WTC11 (cell line): ENCODE measurements at places on chromosomes 3 and 15. TPM values are rescaled to one million over a fixed set of nuclear protein-coding genes. Genes with fewer than 3 reads are reported as not detected.

DNA sequence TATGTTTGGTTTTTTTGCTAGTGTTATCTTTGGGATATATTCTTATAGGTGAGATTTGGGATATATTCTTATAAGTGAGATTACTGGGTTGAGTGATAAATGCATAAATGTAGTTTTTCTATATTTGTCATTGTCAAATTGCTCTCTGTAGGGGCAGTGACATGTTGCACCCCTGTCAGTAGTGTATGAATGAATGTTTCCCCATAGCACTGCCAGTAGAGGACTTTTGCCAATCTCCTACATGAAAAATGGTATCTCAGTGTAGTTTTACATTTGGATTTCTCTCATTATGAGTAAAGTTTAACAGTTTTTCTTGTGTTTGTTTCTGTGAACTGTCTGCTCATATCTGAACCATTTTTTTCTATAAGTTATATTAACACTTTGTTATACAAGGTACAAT is 13.6 kb downstream of the U2SURP start:
- no peak for DNase-seq

- DNase-seq = no peak
Observed at GRCh38 chr3:43874731-43875130, 184.0 kb downstream of the ABHD5 start.

GRCh38 chr15:65366122-65366892 is 11.5 kb downstream of the IGDCC3 start:
- DNase-seq = no peak

DNA sequence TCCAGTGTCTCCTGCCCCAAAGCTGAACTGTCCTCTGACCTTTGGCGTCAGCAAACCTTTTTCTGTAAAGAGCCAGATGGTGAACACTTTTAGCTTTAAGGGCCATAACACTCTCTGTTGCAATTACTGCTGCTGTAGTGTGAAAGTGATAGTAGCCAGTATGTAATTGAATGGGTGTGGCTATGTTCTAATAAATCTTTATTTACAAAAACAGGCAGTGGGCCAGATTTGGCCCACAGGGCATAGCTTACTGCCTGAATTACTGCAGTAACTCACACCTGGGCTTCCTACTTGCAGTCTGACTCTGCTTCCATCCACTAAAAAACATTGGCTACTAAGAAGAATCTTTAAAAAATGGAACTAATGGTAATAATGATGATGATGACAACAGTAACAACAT is 68.0 kb upstream of the SLC6A11 start:
- DNase-seq = no peak

GRCh38 chr3:140731440-140732119 is 53.7 kb downstream of the TRIM42 start:
- no peak for DNase-seq

- no peak for DNase-seq
Observed at GRCh38 chr15:40325188-40325587, 1.7 kb downstream of the INAFM2 start.

GRCh38 chr3:140347151-140347550 is 330.7 kb upstream of the TRIM42 start:
- DNase-seq = no peak

DNA sequence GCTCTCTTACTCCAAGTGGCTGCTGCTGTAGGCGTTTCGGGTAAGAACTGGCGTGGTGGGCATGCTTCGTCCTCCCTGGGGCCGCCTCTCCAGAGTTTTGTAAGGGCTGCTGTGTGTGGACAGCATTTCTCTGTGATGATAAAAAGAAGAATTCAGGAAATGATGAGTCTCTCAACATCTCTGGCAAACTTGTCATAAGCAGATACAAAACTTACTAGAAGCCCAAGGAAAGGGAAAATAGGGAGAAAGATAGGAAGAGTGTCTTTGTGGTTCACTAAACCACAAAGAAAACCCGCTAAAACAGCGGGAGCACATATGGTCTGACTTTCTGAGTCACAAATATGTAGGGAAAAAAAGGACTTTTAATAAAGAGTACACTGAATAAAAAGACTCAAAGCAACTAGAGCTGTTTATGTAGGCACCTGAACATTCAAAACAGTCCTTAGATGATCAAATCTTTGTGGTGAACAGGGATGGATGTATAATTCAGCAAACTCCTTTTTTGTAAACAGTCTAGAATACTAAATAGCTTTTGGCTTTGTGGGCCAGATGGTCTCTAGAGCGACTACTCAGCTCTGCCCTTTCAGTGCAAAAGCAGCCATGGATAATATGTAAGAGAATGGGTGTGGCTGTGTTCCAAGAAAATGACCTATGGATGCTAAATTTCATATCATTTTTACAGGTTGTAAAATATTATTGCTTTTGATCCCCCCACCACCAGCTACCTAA is 60.4 kb upstream of the LMOD3 start:
- no peak for DNase-seq

DNA sequence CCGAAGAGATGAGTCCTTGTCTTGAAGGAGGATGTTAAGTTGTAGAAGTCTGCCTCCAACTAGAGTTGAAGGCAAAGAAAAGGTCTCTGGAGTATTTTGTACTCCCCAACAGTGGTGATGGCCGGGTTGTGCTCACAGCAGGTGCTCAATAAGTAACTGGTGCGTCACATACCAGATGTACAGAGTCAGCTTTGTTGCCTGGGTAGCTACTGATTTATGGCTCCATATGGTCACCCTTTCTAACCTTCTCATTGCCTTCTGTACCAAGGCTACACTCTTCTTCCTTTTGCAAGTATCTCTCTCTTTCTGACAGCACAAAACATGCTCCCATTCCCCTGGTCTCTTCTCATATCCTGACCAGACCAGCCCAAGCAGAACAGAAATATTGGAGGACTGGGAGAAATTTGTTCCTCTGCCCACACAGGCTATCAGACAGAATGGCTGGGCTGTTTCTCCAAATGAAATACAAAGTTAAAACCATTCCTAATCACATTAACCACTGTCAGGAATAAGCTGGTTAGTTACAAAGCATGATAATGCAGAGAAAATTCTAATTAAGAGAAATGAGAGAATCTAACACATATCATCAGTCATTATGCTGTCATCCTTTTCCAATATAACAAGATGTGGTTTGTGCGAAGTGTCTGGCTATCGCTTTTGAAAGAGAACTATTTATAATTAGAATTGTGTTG is 150.1 kb upstream of the LRRN1 start:
- DNase-seq = no peak

GRCh38 chr3:13539292-13539638 is 9.7 kb upstream of the FBLN2 start:
- no peak for DNase-seq

- peak; percentile 91 for DNase-seq
Observed at GRCh38 chr3:48656061-48656840, 6.4 kb downstream of the CELSR3 start.

DNA sequence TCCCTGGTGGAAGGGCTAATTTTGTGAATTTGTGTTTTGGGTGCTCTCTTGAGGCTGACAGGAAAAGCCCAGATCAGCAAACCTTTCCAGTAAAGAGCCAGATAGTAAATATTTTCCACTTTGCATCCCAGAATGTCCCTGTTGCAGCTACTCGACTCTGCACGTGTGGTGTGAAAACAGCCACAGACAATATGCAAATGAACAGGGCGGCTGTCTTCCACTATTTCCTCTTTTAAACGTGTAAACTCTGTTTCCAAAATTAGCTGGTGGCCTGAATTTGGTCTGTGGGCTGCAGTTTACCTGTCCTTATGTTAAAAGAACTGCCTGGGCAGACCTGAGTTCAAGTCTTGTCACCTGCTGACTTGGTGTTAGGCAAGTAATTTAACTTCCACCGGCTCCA is 202.7 kb downstream of the EDEM1 start:
- DNase-seq = no peak

DNA sequence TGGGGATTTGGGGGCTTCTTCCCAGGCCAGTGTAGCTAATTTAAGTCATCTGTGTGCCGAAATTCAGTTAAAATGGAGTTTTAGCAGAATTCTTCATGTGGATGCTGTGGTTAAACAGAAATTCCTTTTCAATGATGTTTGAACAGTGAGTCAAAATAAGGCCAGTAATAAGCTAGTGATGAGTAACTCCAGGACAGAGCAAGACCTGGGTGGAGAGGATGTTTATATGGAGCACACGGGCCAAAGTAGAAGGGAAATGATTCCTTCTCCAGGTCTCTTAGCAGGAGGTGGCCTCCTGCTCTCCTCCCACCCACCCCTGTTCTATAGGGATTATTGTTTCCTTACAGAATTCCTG is 31.9 kb upstream of the UACA start:
- no peak for DNase-seq

GRCh38 chr15:90986790-90987507 is 7.4 kb downstream of the PRC1 start:
- DNase-seq = no peak

- no peak for DNase-seq
Observed at GRCh38 chr15:52423852-52424251, 104.8 kb downstream of the MYO5A start.

GRCh38 chr15:74517096-74517495 is 23.9 kb upstream of the ARID3B start:
- no peak for DNase-seq

DNA sequence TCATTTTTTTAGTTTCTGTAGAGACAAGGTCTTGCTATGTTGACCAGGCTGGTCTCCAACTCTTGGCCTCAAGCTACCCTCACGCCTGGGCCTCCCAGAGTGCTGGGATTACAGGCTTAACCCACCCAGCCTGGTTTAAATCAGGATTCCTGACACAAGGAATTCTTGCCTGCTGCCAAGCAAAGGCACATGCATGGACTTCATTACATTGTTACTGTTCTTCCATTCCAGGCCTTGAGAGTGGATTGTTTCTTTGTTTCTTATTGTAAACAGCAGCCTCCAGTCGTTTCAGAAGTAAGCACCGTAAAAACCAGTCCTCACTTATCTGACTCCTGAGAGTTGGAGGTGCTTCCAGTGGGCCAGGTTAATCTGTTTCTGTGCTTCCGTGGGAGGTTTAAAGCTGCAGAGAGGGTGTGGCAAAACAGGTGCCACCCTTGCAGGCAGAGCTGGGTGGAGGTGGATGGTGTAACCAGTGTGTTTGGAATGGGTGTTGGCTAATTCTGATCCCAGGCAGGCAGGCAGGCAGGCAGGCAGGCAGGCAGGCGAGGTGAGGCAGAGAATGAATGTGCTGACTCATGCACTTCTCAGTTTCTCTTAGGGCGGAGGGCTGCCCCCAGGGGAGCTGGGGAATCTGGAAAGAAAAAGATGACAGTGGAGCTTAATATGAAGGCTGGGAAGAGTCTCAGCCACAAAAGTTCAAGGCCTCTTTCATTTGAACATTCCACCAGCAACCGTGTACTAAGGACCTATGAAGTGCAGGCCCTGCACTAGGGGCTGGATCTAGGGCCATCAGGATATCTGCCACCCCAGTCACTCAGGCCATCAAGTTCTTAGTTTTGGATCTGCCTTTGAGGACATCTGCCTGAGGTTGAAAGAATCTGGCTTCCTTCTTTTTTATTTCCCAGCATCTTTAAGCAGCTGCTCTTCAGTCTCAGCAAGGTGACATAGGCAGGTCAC is 37.0 kb upstream of the CDCP1 start:
- DNase-seq = peak; percentile 19

DNA sequence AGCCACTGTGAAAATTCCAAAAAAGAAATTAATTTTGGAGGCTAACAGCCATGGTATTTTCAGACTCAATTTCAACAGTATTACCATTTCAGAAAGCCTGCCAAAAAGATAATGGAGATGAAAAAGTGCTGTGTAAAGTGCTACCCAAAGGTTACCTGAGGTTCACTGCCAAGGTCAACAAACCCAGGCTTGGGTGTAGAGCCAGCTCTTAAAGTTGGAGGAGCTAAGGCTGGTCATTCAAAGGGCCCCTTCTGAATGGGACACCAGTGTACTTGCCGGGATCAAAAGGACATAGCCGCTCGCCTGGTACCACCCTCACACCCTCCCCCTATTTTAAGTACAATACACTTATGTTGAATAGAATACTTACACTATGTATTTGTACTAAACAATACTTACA is 64.5 kb downstream of the ETV5 start:
- DNase-seq = no peak

DNA sequence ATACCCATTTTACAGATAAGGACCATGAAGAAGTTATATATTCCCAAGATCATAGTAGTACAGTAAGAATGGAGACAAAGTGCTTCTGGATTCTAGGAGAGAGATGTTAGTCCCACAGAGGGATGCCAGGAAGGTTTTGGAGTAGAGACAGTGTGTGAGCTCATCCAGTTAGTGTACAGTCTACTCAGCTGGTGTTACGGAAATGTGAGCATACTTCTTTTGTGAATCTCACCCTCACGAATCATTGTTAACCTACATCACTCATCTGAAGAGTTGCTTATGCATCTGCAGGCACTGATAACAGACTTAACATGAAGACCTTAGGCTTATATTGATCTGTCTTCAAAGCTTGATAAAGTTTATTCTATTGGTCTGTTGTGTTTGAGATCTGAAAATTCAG is 106.6 kb upstream of the PTPRG start:
- no peak for DNase-seq

ADAMTS7 gene
- total RNA-seq = 66.5 to 70.3 TPM (median 67.1 TPM) in 3 replicates

CSPG4 gene
- total RNA-seq = 2.9 to 3.6 TPM (median 3.6 TPM) in 3 replicates

C15orf62 gene
- 0.46 to 0.92 TPM (median 0.72 TPM) in 3 replicates for total RNA-seq

MKRN2OS gene
- 0.48 to 0.87 TPM in 2 of 3 replicates, not detected in the other for total RNA-seq

COL6A5 gene
- 0.02 to 0.05 TPM in 2 of 3 replicates, not detected in the other for total RNA-seq

ST3GAL6 gene
- total RNA-seq = 8.1 to 8.7 TPM (median 8.3 TPM) in 3 replicates

MSL2 gene
- total RNA-seq = 36.7 to 38.2 TPM (median 37.8 TPM) in 3 replicates

EPHB1 gene
- total RNA-seq = 7.0 to 9.9 TPM (median 8.2 TPM) in 3 replicates

COLQ gene
- 1.2 to 2.2 TPM (median 1.8 TPM) in 3 replicates for total RNA-seq

SLC6A20 gene
- 0.16 to 0.27 TPM (median 0.26 TPM) in 3 replicates for total RNA-seq
